Stimulated activated CD8-positive, alpha-beta memory T cell treated with anti-CD3 and anti-CD28 coated beads, Interleukin-15, amount 100 ng/mL, for 1 hour (primary cell): ENCODE measurements at places on chromosomes 5 and 9.

DNA sequence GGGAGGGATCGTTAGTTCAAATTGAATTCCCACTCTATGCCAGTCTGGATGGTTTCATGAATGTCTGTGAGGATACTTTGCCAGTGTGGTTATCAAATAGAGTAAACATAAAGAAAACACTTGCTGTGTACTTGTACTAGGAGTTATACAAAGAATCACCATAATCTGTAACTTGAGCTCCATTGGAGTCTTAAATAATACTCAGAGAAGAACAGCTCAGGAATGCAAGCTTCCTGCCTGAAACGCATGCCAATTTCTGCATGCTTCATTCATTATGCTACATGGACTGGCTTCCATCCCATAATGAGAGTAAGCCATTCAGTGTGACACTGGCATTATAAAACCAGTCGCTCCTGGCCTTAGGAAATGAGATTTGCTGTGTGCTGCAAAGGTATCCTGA is 351.4 kb downstream of the SEMA5A start:
- no peak for DNase-seq

- DNase-seq, result no peak
Measured at GRCh38 chr5:64269164-64269563, 103.5 kb downstream of the RNF180 start.

DNA sequence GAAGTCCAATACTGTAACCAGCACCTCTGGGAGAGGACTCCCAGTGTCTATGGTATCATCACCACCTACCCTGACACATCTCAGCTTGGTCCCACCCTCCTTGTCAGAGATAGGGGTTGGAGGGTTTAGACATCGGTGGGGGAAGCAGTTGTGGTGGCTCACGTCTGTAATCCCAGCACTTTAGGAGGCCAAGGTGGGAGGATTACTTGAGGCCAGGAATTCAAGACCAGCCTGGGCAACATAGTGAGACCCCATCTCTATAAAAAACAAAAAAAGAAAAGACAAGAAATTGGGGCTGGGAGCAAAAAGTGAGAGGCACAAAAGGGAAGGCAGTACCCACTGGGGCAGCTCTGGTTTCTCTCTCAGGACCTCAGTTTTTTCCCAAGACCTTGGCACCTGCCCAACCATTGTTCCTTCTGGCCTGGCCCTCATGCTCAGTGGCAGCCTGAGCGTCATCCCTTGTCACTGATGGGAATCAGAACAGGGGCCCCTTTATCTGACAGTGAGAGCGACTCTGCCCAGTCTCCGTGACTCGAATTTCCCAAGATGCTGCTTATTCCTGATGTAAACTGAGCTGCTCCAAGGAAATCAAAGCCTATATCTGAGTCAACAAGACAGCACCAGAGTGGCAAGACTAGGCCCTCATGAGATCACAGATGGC is 80.5 kb upstream of the HSPA9 start:
- no peak for DNase-seq

GRCh38 chr5:167785901-167786300 is 505.5 kb upstream of the WWC1 start:
- DNase-seq, result no peak

DNA sequence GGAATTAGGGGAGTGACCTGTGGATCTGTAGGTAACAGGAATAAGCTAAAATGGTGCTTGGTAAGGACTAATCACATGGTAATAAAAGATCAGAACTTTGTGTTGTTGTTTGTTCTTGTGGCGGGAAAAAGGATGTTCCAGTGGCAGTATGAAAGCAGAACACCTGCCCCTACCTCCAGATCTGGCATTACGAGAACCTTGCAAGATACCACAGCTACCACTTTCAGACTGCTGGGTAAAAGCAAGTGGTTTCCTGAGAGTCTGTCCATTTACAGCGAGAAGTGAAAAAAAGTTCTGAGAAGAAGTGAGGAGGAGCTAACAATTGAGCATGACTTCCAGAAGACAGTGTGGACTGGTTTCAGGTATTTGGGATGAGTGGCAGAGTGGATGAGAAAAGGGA is 252.5 kb downstream of the TLE4 start:
- no peak for DNase-seq

- no peak for DNase-seq
Measured at GRCh38 chr5:116544531-116545241, 29.9 kb downstream of the SEMA6A start.

DNA sequence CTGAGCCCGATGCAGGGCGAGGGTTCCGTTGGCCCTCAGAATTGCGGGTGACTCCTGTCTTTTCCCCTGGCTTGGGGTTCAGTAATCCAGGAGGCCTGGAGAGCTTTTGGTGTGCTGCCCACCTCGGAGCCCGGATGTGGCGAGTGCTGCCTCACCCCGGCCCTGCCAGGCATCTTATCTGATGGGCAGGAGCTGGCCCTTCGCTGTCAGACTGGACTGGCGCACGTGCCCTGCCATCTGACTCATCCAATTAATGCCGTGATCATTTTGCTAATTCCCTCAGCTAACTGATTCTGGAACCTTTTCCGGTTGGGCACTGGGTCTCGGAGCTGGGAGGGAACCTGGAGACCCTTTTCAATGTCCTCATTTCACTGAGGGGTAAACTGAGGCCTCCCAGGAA is 34.6 kb downstream of the RXRA start:
- no peak for DNase-seq

DNA sequence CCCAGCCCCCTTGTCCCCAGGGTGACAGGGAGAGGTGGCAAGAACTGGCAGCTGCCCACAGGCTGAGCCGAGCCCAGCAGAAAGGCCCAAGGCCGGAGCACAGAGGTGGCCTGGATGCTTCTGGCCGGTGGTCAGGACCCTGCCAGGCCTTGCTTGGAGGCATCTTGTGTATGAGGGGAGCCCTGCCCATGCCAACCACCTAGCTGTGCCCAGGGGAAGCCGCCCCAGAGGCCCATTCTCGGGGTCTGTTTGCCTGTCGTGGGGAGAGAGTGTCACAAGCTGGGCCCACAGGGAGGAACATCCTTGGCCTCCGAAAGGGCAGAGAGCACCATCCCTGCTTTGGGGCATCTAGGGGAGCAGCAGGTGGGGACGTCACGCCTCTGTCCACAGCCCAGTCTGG is 10.0 kb downstream of the NKD2 start:
- no peak for DNase-seq

GRCh38 chr5:10856683-10857337 is 95.8 kb upstream of the DAP start:
- DNase-seq, result no peak
